ENCODE measurements at places on chromosomes 11 and 22.

DNA sequence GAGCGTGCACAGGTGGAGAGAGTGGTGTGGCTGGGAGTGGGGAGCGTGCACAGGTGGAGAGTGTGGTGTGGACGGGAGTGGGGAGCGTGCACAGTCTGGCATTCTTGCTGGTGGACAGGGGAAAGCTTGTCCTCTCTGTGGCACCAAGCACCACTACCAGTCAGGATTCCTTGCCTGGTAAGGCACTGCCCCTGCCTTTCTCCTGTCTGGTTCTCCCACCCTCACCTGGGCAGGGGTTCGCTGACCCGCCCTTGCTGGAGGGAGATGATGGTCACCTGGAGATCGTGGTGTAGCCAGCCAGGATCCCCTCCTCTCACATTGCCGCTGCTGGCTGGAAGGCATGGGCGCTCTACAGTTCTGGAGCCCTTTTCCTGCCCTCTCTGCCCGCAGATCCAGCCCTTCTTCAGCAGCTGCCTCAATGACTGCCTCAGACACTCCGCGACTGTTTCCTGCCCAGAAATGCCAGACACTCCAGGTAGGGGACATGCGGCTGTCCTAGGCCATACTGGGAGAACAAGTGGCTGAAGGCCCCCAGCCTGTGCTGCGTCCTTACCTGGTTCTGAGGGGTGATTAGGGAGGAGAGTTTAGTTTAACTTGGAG, 16.7 kb downstream of the TMEM121B start:
- DNase-seq = no peak

DNA sequence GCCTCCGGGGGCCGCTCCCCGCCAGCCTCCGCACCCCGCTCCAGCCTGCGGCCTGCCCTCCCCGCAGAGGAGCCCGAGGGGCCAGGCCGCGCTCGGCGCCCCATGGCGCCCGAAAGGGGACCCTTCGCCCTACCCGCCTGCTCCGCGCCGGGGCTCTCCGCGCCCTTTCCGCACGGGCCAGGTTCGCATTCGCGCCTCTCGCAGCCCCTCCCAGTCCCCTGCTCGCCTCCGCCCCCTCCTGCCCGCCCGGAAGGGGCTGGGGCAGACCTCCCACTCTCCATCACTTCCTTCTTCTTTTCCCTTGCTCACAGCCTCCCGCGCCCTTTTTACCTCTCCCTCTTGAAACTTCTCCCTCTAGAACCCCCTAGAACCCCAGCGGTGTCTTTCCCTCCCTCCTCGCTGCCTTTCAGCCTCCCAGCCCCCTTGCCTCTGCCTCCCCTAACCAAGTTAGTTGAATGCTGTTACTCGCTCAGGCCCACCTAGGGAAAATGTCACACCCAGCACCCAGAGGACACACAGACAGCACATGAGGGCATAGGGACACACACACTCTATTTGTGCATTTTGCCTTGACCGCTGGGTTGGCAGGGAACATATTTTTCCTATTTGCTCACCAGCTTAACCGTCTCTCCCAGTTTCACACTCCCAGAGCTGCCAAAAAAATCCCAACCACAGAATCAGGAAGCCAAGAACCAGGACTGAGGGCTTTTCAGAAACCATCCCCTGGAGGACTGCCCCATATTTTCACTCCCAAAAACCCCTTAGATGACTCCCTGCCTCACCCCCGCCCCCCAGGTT, at the start of gene SLC43A3:
Gene SLC43A3 (minus strand): TSS at position 193 of the 798 bp plus-strand sequence. CDS start 949 bp downstream, outside the sequence.
- peak; percentile 27 for DNase-seq

DNA sequence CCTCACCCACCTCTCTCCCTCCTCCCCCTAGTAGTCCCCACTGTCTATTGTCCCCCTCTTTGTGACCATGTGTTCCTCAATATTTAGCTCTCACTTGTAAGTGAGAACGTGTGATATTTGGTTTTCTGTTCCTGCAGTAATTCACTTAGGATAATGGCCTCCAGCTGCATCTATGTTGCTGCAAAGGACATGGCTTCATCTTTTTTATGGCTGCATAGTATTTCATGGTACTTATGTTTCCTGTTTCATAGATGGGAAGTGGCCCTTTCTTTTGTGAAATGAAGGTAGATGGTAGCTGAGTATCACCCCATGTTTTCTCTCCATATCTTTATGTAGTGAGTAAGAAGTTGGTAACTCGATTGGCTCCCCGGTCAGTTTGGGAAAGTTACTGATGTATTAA, 66.6 kb upstream of the CREB3L1 start:
- no peak for DNase-seq

DNA sequence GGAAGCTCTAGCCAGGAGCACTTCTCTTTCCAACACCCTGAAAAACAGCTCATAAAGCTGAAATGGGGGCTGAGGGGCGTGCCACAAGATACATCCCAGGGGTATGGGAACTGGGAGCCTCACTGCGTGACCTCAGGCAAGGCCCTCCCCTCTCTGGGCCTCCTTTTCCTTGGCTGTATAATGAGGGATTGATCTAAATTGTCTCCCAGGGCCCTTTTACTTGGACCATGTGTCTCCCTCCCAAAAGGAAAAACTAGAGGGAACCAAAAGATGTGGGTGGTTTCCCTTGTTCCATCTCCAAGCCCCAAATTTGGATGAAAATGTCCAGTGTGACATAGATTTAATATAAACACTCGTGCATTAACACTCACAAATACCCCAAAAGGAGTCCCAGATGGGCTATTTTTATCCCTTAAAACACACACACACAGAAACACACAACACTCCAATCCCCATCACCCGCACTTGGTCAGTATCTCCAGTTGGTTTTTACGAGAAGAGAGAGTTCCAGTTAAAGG, 25.9 kb upstream of the SMTN start:
- no peak for DNase-seq

All from progenitor cell of endocrine pancreas (in vitro differentiated cells).